Muscle of leg (tissue), 16 donors: ENCODE measurements at places on chromosomes 2 and 18. TPM values are rescaled to one million over a fixed set of nuclear protein-coding genes. Genes with fewer than 3 reads are reported as not detected.

SMARCAL1 gene
- total RNA-seq = 9.0 TPM

SFXN5 gene
- total RNA-seq = 6.0 TPM

HOXD1 gene
- 0.71 TPM for total RNA-seq

SLC9A4 gene
- 0.04 TPM for total RNA-seq

SERPINB11 gene
- total RNA-seq = not detected

SCYGR4 gene
- total RNA-seq = not detected

TMEM182 gene
- 111 TPM for total RNA-seq

ARHGAP28 gene
- 26.1 TPM for total RNA-seq

ID2 gene
- total RNA-seq = 39.7 TPM

ZNF24 gene
- total RNA-seq = 30.9 TPM

GAREM2 gene
- 2.5 TPM for total RNA-seq

PSTPIP2 gene
- 2.0 TPM for total RNA-seq

HMSD gene
- total RNA-seq = not detected

PIK3C3 gene
- total RNA-seq = 43.6 TPM

CNGA3 gene
- 0.40 TPM for total RNA-seq

CHST10 gene
- 14.0 TPM for total RNA-seq

SCYGR8 gene
- total RNA-seq = not detected

ALK gene
- total RNA-seq = 0.04 TPM

MDH1B gene
- total RNA-seq = 0.40 TPM

PLA2R1 gene
- total RNA-seq = 3.8 TPM

SPTBN1 gene
- total RNA-seq = 275 TPM

DES gene
- total RNA-seq = 2,854 TPM

BMP10 gene
- not detected for total RNA-seq

TEKT4 gene
- total RNA-seq = not detected

RAB10 gene
- 50.5 TPM for total RNA-seq

IMPACT gene
- 33.2 TPM for total RNA-seq

TMEM163 gene
- 0.66 TPM for total RNA-seq
